ENCODE measurements at places on chromosomes 11 and 22.

GRCh38 chr11:108009497-108010370 is 1.0 kb downstream of the CUL5 start:
- no peak for DNase-seq

DNA sequence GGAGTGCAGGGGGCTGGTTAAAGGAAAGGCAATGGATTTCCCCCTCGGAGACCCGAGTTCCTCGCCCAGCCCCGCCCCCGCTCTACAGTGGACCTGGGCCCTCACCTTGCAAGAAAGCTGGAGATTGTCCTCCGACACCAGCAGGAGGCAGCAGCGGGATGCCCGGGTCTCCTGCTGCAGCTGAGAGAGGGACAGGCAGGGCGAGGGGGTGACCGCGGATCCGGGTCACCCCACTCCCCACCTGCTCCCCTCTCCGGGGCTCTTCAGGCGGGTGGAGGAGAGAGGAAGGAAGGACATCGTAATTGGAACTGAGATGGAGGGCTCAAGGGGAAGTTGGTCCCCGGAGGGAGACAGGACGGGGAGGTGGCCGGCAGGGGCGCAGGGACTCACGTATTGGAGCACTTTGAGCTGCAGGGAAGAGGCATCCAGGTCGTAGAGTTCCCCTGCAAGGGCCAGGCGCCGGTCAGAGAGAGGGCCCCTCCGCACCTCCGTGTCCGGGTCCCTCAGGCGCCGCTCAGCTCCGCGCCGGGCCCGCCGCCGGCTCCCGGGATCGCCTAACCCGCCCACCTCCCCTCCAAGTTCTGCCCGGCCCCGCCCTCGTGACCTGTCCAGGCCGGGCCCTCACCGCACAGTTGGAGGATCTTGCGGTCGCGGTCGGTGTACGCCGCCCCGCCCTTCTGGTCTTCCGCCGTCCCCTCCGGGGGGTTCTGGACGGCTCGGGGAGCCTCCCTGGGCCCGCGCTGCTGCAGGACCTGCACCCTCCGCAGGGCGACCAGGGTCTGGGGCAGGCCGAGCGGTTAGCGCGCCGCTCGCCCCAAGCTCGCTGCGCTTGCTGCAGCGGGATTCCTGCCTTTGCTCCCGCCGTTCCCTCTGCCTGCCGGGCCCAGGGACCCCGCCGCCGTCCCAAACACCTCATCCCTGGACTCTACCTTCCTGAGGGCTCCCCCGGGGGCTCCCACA is 84.1 kb downstream of the PDE2A start:
- no peak for DNase-seq

- DNase-seq, result no peak
Observed at GRCh38 chr22:42188808-42189447, 58.3 kb upstream of the CYP2D6 start.

- DNase-seq, result no peak
Observed at GRCh38 chr11:120211522-120212258, 858 bp downstream of the OAF start.

DNA sequence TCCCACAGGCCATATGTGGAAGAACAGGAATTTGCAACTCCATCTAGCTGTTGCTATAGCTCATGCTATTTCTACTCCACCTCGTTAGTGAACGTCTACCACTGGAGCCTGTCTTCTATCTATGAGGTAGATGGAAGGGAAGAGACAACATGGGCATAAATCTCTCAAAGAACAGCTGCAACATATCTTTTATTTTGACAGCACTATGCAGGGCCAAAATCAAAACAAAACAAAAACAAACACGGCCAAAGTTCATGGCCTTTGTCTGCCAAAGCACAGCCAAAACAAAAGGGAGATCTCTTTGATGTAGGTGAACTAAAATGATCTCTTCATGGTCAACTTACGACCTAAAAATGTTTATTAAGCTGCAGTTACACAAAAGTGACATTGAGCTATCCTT is 215.2 kb upstream of the MPPED2 start:
- DNase-seq, result no peak

GRCh38 chr11:8832571-8833260 is 78.3 kb upstream of the AKIP1 start:
- DNase-seq, result no peak

GRCh38 chr11:71383461-71383860 is 64.7 kb downstream of the DHCR7 start:
- DNase-seq, result no peak

DNA sequence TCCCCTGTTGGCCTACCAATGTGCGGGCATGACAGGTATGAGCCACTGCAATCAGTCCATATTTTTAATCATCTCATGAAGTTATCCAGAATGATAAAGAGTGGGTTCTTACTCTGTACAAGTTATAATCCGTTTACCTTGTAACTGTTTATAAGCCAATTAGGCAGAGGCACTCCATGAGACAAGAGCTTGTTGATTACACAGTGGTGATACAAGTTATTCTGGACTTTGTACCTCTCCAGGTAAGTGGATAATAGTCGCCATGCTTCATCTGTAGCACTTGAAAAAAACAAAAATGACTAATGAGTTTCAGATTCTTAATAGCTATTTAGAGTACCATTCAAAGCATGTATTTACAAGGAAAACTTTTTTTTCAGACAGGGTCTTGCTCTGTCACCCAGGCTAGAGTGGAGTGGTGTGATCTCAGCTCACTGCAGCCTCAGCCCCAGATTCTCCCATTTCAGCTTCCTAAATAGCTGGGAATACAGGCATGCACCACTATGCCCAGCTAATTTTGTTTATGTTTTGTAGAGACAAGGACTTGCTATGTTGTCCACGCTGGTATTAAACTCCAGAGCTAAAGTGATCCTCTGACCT is 17.7 kb upstream of the FNBP4 start:
- no peak for DNase-seq

DNA sequence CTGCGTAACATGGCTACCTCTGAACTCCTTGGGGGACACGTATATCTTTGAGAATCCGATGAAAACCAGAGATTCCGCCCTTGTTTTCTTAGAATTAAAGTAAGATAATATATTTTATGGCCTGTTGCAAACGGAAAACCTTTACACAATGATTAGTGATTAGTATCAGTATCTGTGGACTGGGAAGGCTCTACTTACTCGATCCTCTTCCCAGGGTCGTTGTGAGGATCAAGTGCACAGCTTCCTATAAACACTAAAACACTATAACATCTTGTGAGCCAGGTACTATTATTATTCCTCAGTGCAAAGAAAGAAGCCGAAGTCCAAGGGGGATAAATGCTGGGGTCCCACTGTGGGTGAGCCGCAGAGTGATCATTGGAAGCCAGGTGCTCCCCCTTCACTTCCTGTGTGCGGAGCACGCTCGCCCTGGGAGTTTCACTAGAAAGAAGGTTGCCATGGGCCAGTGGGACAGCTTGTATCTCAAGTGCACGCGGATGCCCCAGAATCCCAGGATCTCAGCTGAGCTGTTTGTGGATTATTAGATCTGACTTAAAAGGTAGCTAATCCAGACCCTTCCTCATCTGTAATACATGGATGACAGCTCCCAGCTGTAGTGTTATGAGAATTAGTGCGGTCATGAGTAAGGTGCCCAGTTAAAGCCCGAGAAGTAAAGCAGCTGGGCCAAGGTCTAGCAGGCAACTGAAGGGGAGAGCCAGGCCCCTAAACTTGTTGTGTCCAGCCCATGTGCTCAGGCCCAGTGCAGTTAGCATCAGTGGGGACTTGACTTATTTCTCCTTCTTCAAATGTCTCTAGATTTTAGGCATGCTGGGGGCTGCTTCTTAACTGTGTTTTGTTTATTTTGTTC is 839 bp downstream of the CBY1 start:
- DNase-seq, result no peak

DNA sequence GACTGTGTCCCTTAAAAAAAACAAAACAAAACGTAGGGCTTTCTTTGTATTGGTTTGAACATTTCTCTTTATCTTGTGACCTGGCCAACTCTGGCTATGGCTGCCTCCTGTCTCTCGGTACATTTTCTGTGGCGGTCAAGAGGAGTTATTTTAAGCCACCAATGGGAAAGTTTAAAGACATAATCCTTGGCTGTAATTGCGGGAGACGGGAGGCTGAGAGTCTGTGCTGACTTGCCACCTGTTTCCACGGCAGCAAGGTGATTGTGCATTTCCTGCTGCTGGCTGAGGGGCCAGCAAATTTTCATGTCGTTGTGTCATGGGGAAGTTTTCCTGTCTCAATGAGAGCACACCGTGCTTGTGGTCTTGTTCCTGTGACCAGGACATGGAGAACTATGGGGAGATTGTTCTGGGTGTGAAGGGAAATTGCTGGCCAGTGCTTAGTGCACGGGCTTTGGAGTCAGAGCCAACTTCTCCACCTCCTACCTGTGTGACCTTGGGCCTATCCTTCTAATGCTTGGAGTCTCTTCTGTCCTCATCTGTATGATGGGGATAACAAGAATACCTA is 11.0 kb downstream of the PTPRJ start:
- peak; percentile 41 for DNase-seq

- no peak for DNase-seq
Observed at GRCh38 chr11:7436657-7437056, 48.6 kb upstream of the OLFML1 start.

- DNase-seq, result no peak
Observed at GRCh38 chr11:97259434-97259833, 869.6 kb downstream of the JRKL start.

- DNase-seq, result no peak
Observed at GRCh38 chr11:37748641-37749040, 1150.6 kb upstream of the RAG2 start.

DNA sequence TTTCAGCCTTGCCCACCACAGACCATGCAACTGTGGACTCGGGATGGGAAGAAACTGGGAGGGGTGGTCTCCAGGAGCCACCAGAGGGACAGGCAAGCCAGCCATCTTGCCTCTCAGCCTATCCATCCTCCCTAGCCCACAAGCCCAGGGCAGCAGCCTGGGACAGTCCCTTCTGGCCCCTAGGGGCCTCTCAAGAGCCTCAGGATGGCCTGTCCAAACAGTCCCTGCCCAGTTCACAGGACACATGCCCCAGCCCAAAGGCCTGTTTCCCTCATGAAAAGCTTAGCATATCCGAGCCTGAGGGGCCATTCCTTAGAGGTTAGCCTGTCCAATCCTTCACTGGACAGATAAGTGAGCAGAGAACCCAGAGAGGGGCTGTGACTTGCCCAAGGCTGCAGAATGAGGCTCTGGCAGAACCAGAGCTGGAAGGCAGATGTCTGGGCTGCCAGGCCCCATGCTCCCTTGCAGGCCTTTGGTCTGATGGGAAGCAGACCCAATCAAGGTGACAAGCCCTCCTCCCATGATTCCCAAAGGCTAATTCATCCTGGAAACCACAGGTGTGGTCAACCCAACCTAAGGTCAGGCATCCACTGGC is 28.2 kb downstream of the LRRC10B start:
- DNase-seq, result no peak

DNA sequence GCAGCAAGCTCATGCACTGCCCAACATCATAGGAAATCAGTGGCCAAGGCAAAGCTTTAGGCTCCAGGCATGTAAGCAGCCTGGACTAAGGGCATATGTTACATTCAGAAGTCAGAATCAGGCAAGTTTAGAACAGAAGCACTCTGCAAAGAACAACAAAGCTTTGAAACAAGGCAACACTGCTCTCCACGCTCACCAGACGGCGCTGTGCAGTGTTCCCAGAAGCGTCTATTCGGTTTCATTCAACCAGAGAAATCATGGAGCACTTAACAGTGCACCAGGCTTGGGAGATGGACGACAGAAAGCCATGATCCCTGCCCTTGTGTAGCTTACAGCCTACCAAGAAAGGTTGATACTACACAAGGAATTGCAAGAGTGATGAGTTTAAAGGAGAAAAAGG is 555.8 kb downstream of the BUD13 start:
- peak; percentile 28 for DNase-seq

GRCh38 chr11:118670063-118670462 is 9.4 kb downstream of the TREH start:
- no peak for DNase-seq

DNA sequence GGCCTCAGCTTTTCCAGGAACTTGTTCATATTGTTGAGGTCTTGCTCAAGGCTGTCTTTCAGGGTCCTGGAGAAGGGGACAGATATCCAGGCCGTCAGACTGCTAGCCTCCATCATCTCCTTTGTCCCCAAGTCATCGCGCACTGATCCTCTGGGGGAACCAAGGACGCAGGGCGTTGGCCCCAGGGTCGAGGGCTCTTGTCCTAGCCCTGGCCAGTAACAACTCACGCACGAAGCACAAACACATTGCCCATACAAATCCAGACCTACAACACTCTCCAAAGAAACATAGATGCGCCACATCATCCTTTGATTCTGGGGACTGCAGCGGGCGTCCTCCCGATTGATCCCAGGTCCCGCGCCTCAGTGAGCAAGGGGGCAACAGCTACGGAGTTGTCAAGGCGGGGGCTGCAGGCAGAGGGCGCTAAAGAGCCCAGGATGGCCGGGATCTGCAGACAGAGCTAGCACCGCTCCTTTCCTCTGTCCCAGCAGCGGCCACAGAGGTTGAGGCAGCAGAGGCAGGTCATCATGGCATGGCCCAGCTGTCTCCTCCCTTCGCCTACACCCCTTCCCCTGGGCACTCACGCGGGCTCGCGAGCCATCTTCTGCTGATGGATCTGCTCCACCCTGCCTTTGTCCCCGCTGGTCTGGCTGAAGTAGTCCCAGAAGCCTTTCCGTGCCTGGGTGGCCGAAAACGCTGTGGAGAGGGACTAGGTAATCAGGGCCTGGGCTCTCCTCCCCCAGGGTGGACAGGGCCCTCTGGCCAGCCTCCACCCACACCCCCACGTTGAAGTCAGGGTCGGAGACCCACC is 472 bp downstream of the APOA5 start:
- peak; percentile 15 for DNase-seq

- no peak for DNase-seq
Observed at GRCh38 chr22:38077096-38077495, 6.9 kb downstream of the SLC16A8 start.

DNA sequence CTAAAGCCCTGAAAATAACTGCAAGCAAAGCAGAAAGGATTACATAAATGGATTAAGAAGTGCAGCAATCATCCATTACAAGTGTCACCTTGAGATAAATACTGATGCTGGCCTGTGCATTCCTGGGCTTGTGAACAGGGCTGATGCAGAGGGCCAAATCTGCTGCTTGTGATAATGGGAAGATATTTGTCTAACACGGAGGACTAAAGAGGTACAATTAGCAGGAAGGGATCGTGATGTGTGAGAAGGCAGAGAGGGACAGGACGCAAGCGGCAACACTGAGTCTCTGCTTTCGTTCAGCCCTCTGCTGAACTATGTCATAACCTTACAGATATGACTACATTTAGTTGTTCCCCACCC is 107.7 kb upstream of the DDI1 start:
- no peak for DNase-seq

DNA sequence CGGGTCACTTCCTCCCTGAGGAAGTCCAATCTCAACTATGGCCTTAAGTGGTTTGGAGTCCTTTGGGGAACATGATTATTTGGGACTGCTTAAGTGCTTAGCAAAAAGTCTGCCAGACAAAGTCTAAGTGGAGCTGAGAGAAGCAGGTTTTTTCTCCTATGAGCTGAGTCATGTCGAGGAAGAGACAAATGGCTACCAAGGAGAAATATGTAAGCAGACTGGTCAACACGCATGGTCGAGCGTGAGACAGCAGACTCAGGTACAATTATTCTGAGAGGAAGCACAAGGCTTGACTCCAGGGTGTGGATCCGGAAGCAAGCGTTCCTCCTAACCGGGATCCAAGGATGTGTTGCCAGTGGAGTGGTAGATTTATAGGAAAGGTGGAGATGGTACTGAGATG is 30.6 kb downstream of the UBASH3B start:
- no peak for DNase-seq

GRCh38 chr11:8227156-8228152 is 36.2 kb downstream of the LMO1 start:
- DNase-seq, result no peak

- no peak for DNase-seq
Observed at GRCh38 chr11:36295926-36296325, at the start of gene PRR5L. TSS of gene PRR5L (plus strand) at chr11:36296288. CDS start at chr11:36401122, 104,834 bp downstream.

All from NCI-H2081 treated with DMSO at 0.1 percent for 48 hours (cell line).